Stimulated activated CD4-positive, alpha-beta T cell treated with anti-CD3 and anti-CD28 coated beads, Interleukin-1b, Interleukin-23, amount 100 ng/mL, for 4 hours (primary cell): ENCODE measurements at places on chromosomes 3 and 15.

DNA sequence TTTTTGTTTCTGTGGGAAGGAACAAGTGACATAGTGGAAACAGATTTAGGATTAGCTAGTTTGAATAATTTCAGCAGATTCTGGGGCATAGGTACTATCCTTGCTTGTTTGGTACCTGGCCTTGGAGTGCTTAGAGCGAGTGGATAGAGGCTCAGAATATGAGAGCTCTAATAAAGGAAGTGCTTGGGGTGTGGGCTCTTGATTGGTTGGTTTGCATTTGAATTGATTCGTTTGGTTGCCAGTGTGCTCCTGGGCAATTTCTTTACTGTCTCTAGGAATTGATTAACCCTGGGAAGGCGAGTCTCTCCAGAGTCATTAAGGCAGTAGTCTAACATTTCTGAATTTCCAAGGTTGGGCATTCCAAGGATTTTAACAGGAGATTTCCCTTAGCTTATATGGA, 98.0 kb downstream of the DTWD1 start:
- DNase-seq: no peak

DNA sequence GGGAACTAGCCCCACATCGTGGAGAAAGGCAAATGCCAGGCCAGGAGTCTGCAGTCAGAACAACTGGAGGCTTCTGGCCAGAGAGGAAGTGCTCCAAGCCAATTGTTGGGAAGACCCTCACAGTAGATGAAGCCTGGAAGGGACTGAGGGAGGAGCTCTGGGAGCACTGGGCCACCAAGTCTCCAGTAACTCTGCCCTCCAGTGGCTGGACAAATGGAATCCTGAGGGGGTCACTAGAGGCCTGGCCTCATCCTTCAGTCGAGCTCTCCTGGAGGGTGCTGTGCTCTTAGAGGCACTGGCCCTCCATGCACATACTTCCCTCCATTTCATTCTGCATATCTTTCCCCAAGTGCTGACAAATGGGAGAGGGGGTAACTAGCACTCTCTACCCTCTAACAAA, 103.0 kb downstream of the MYLK start:
- DNase-seq: no peak

DNA sequence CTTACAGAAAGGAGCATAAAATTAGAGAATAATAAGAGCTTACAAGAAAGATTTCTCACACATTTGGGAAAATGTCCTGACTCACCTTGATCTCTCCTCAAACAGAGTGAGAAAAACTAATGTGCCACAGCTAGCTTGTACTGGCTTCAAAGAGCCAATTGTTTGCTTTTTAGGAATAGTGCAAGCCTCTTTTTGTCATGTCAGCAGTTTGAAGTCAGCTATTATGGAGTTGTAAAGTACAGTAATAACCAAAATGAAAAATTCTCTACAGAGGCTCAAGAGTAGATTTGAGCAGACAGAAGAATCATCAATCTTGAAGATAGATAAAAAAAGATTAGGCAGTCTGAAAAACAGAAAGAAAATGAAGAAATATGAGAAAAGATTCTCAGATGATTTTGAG, 313.4 kb upstream of the GPR149 start:
- DNase-seq: no peak

GRCh38 chr15:33396475-33396874, 85.7 kb downstream of the RYR3 start:
- DNase-seq: no peak

DNA sequence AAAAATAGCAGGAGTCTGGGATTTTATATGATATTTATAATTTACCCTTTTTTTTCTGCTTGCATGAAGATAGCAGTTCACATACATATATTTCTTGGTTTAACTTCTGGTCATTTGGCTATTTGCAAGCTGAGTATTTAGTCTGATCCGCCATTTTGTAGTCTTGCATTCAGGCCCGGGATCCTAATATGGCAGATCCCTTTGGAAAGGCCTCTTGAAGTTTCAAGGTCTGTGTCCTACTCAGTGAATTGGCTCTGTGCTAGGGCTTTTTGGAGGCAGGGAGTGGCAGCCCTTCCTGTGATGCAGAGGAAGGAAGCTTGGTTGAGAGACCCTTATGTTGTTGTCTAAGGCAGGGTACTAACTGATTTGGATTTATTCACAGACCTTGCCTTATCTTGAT, 2.9 kb downstream of the SNRPN start:
- DNase-seq: no peak

GRCh38 chr3:40766396-40766795, 241.6 kb downstream of the ZNF621 start:
- DNase-seq: no peak

- DNase-seq: no peak
These were observed 1.6 kb downstream of the SPRED1 start for GRCh38 chr15:38254051-38254883.

DNA sequence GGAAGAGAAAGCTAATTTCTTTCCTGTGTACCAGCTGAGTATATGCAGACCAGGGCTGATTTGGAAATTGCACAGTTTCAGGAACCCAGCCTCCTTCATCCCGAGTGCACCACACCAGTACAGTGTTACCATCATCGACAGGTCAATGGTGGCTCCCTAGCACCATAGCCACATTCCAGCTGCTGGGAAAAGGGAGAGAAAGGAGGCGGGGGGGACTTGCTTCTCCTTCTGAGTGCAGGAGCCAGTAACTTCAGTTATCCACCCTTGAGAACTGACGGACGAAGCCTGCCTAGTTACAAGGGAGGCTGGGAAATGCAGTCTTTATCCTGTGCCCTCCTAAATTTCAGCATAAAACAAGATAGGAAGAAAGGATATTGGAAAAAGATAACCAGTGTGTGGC, 129.7 kb upstream of the PRICKLE2 start:
- DNase-seq: no peak

GRCh38 chr3:171505822-171506333, 45.7 kb upstream of the TNIK start:
- no peak for DNase-seq

- DNase-seq: no peak
These were observed 10.6 kb downstream of the LRRC58 start for GRCh38 chr3:120338517-120338916.

DNA sequence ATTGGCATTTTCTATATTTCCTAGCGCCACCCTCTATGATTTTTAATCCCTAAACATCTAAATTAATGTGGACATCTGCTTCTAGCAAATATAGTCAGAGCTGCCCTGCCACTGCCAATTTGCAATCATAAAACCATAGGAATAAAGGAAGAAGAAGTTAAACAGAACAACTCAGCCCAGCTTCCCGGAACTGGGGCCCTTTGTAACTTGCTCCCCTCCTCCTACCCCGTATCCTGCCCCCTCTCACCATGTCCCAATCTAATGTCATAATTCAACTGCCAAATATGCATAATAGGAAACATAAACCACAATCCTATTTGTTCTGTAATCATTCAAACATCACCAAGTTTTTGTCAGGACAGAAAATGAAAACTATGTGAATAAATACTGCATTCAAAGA, 74.4 kb upstream of the ACP3 start:
- DNase-seq: no peak

DNA sequence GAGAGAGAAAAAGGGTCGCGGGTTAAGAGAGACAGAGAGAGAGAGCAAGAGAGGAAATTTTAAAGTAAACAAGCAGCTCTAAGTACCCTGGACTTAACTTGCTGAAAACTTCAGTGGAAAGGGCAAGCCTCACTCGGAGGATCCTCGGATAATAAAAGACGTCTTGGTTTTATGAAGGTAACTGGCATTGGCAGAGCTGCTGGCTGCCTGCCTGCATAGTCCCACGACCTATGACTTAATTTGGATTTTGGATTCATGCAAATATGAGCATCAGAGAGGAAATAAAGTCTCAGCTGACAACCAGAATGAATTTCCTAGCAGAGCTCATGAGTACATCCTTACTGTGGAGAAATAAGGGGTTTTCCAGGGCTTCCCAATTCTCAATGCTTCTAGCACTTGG, 95.1 kb upstream of the PDZRN3 start:
- no peak for DNase-seq

DNA sequence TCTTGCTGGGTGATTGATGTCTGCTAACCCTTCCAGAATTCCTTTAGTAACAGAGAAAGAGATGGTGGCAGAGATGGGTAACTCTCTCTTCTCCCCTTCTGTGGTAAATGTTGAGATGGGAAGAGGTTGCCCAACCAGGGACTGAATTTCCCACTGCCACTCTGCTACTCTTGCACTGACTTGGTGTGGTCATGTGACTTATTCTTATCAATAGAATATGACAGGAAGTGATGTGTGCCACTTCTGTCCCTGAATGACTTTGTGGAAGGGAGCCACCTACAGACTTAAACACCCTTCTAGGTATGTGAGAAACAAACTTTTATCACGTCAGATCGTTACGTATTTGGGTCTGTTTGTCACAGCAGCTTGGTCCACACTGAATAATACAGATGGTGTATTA, 132.9 kb downstream of the ZNF621 start:
- DNase-seq: no peak
